ENCODE measurements at places on chromosomes 7 and 10.

- no peak for DNase-seq
Observed at GRCh38 chr10:12922117-12922900, 79.2 kb downstream of the CCDC3 start.

DNA sequence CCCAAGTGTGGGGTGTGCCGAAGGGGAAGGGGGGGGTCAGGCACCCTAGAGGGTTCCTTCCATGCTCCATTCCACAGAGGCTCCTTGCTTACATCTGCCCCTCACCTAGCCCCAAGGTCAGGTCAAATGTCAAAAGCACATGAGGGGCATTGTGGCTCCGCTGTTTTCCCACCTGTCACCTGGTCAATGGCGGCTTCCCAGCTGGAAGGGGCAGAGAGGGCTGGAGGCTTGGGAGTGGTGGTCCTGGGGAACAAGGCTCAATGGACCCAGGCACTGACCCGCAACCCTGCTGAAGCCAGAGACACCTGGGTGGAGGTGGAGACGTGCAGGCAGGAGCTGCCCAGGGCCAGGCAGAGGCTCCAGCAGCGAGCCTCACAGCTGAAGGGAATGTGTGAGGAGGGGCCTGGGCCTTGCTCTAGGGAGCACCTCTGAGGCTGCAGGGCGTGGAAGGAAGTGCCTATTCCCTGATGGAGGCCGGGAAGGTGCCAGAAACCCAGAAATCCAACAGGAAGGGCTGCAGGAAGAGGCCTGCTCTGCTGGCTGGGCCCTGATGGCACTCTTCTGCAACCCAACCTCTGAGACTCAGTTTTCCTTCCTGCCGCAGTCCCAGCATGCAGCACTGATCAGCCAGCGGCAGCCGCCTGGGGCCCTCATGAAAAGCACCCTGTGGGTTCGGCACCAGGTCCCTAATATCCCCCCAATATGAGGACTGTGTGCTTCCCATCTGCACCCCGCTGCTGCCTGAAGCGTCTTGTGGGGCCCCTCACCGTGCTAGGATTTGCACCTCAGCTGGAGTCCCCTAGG lies 16.0 kb downstream of the RASGEF1A start:
- no peak for DNase-seq

DNA sequence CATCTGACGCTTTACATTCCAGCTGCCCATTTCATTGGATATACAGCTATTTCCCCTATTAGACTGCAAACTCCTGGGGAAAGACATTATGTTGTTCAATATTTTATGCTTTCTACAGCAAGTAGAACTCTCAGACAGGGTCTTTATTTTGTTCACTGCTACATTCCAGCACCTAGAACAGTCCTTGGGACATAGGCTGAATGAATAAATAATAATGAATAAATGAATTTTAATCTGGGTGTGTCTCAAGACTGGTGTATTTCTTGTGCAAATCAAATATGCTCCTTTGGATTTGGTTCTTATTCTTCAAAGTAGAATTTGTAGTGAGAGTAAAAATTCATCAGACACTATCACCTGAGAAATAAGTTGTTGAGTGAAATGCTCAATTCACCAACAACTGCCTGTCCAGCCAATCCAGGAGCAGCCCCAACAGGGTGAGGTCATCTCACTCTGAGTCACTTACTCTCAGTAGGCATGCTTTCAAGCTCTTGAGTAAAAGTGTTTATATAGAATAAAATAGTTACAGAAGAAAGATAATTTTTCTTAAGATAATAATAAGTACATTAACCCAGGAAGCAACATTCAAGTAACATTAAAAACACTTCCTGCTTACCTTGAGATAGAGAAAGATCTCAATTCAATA lies 287.5 kb upstream of the NPVF start:
- no peak for DNase-seq

DNA sequence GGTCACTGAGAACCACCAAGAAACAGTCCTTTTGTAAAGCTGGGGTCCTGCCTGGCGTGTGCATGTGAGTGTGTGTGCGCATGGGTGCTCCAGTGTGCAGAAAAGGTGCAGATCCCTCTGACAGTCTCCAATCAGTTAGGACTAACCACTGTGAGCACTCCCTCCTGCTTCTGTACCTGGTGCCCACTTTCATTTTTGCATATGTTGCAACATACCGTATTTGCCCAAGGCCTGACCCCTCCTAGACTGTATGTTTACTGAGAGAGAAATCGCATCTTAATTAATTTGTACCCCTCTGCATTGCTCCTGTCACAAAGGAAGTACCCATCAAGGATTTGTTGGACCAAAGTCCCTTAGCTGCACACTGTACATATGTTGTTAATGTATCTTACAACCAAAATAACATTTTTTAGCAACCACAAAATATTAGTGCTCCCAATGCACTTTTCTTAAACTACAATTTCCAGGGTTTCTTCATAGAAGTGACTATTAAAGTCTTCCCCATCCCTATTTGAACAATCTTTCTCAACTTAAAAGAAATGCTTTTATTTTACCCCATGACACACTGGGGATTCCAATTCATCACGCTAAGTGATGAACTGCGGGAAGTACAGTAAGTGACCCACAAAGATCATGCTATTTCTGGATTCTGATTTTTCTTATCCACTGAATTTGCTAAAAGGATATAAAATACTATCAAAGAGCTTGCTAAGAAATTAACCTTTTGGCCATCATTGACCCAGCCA lies 16.6 kb downstream of the PAXIP1 start:
- DNase-seq, result no peak

DNA sequence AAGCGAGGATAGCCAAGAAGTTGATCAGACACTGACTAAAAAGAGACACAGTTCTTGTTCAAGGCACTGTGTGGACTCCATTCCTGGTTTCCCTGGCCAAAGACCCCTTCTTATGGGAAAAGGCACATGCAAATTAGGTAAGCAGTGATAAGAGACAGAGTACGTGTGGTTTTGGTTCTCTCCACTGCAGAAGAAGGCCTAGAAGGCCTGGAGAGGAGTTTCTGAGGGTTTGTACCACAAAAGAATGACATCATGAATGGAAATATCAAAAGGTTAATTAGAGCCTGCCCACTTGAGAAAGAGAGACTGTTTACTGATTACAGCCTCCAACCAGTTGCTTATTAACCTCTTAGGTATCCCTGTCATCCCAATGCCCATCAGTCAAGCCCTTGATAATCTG lies 137.5 kb downstream of the ZNF365 start:
- DNase-seq, result no peak

GRCh38 chr10:122190176-122190943 lies 80.7 kb upstream of the BTBD16 start:
- DNase-seq, result no peak

DNA sequence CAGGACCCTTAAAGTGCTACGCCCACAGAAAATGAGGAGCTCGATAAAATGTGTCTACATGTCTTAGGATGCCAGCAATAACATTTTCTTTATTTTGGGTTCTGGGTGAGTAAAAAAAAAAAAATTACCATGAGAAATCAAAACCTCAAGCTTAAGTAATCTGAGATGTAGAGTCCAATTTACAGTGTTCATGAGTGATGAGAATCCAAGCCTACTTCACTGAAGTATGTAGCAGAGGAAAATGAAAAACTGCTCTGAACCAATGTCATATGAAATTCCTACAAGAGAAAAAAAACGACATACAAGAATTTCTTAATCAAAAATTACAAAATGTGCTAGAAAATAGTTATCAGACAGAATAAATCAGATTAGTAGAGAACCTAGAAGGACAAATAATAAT lies 274.4 kb downstream of the HTR7 start:
- DNase-seq, result no peak

DNA sequence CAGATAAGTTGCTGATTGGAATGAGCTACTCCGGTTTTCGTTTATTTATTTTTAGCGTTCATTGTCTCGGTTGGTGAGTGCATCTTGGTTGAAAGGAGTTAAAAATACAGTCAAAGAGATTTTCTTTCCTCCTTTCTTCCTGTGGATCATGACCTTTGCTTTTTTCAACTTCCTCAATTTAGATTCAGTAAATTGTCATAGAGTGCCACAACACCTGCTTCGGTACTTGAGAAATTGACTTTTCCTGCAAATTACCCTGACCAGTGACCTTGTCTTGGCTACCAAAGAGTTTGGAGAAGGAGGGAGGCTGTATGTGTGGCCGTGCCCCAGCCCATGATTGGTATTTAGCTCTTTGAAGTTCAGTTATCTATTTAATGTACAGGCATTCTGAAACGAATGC lies 128.7 kb downstream of the FAM204A start:
- no peak for DNase-seq

Data from DMS79 (cell line).